ENCODE measurements at places on chromosomes 11 and 22.
A peak's percentile ranks its signal among the peaks of the same experiment; 100 is the strongest.

DNA sequence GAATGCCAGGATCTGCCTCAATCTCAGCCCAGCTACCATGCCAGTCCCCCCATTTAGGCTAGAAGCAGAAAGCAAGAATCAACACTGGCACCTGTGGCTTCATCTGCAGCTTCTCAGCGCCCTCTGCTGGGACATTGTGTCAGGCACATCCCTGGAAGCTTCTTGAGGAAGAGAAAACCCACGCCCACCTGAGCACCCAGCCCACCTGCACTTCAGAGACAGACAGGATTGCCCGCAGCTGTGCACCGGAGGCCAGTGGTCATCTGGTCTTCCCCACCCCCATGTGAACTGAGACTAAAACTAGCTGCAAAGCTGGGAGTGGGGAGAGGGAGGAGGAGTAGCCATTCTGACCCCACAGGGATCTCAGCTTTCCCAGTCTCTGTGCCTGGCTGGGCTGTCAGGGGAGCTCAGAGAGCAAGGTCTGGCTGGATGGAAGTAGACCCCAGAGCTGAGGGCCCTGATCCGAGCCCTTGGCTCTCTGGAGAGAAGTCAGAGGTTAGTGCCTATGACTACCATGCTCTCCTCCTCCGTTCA lies 66.8 kb downstream of the FEZ1 start:
- DNase-seq: no peak
- peak overlapping the region; percentile 37 for H3K27ac ChIP-seq
- H3K36me3 ChIP-seq: no peaks in the 10 kb centered on the region
- peaks cover 2% of the 10 kb centered on the region for H3K4me1 ChIP-seq
- no peak overlapping the region for H3K4me3 ChIP-seq

DNA sequence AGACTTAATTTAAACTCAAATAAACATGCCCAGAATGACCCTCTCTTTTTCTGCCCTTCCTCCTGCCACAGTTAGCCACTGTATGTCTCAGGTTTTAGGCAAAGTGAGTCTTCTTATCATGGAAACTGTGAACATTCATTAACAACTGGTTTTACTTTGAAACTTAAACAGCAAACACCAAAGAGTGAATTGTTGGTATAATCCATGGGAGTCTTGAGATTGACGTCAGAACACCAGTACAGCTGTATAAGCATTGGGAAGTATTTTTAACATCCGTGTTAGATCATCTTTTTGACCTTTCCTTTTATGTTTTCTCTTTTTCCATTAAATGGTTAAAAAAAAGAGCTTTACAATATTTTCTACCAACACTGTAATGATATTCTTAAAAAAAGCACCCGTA lies 38.9 kb downstream of the ARHGEF12 start:
- H3K4me1 ChIP-seq: no peaks in the 10 kb centered on the region
- no peak overlapping the region for H3K4me3 ChIP-seq
- peaks cover 11% of the 10 kb centered on the region for H3K27me3 ChIP-seq
- DNase-seq: no peak

- no peak for DNase-seq
- no peaks in the 10 kb centered on the region for H3K36me3 ChIP-seq
- no peak overlapping the region for H3K27ac ChIP-seq
- peaks cover 9% of the 10 kb centered on the region for H3K27me3 ChIP-seq
Measured at GRCh38 chr11:12066056-12066798, 44.2 kb upstream of the MICAL2 start.

GRCh38 chr22:33569018-33569417 lies 351.3 kb downstream of the LARGE1 start:
- no peak for DNase-seq
- H3K4me1 ChIP-seq: no peaks in the 10 kb centered on the region
- H3K4me3 ChIP-seq: no peak overlapping the region
- no peak overlapping the region for H3K27ac ChIP-seq
- no peaks in the 10 kb centered on the region for H3K36me3 ChIP-seq
- no peaks in the 10 kb centered on the region for H3K27me3 ChIP-seq

GRCh38 chr11:67780056-67780455 lies 105.6 kb upstream of the ALDH3B2 start:
- no peaks in the 10 kb centered on the region for H3K4me1 ChIP-seq
- H3K36me3 ChIP-seq: no peaks in the 10 kb centered on the region
- H3K27me3 ChIP-seq: peaks cover 20% of the 10 kb centered on the region
- H3K4me3 ChIP-seq: no peak overlapping the region

- H3K27me3 ChIP-seq: no peaks in the 10 kb centered on the region
- no peak overlapping the region for H3K4me3 ChIP-seq
- DNase-seq: no peak
- no peaks in the 10 kb centered on the region for H3K36me3 ChIP-seq
Measured at GRCh38 chr11:92536883-92537282, 312.3 kb downstream of the FAT3 start.

- H3K4me3 ChIP-seq: no peak overlapping the region
- no peaks in the 10 kb centered on the region for H3K4me1 ChIP-seq
- peaks cover 5% of the 10 kb centered on the region for H3K27me3 ChIP-seq
- no peak for DNase-seq
- H3K36me3 ChIP-seq: peaks cover 2% of the 10 kb centered on the region
Measured at GRCh38 chr22:49483946-49484345, 343.7 kb downstream of the BRD1 start.

DNA sequence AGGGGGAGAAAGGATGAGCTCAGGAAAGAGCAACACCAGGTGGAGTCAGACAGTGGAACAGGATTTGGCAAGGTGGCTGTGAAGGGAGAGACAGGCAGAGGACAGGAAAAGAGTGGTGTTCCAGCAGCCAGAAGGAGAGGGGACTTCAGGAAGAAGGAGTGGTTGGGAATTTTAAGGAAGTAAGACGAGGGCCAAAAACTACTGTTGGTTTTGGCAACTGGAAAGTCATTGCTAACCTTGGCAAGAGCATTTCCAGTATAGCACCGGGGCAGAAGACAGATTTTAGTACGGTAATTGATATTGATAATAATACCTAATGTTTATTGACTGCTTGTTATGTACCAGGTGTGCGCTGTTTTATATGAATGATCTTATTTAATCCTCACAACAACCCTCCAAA lies 15.4 kb upstream of the DDX6 start:
- H3K4me3 ChIP-seq: no peak overlapping the region
- no peaks in the 10 kb centered on the region for H3K36me3 ChIP-seq
- no peaks in the 10 kb centered on the region for H3K27me3 ChIP-seq
- no peak overlapping the region for H3K27ac ChIP-seq
- peaks cover 39% of the 10 kb centered on the region for H3K4me1 ChIP-seq
- no peak for DNase-seq

DNA sequence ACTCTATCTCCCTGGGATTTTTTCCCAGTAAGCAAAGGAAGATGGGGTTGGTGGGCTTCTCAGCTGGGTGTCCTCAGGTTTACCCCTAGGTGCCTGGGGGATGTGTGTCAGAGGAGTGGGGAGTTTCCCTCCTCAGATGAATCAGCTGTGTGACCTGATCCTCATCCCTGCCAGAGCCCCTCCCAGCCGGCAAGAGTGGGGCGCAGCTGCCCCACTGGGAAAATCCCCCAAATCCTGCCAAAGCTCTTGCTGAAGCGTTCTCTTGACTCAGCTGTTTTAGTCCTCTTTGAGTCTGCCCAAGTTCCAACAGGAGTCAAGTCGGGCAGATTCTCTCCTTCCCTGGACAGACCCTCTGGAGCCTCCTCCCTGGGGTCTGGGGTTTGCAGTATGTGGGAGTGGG lies 6.0 kb downstream of the C11orf68 start:
- no peaks in the 10 kb centered on the region for H3K27me3 ChIP-seq
- DNase-seq: no peak
- peaks cover 7% of the 10 kb centered on the region for H3K36me3 ChIP-seq
- H3K27ac ChIP-seq: no peak overlapping the region

DNA sequence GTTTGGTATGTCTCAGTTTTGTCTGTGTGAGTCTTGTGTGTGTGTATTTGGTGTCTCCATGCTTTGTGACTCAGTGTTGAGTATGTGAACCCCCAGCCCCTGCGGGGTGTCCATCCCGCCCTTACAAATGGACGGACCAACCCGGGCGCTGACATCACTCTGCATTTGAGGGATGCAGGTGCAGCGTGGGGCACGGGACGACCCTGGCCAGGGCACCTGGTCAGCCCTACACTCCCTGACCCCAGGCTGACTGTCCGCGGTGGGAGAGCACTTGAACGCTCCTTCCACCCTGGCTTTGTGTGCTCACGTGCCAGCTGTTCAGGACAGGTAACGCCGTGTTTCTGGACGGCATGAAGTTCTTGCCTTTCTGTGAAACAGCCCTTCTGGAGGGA lies 369.0 kb downstream of the BRD1 start:
- H3K27me3 ChIP-seq: peaks cover 5% of the 10 kb centered on the region
- DNase-seq: no peak
- peaks cover 4% of the 10 kb centered on the region for H3K4me1 ChIP-seq
- no peak overlapping the region for H3K27ac ChIP-seq
- no peak overlapping the region for H3K4me3 ChIP-seq

GRCh38 chr11:83583757-83584366 lies 297.7 kb upstream of the CCDC90B start:
- peaks cover 5% of the 10 kb centered on the region for H3K27me3 ChIP-seq
- H3K4me1 ChIP-seq: no peaks in the 10 kb centered on the region
- DNase-seq: no peak

- H3K4me1 ChIP-seq: peaks cover 47% of the 10 kb centered on the region
- peak overlapping the region; percentile 100 for H3K4me3 ChIP-seq
- H3K36me3 ChIP-seq: peaks cover 6% of the 10 kb centered on the region
- no peaks in the 10 kb centered on the region for H3K27me3 ChIP-seq
- DNase-seq: no peak
- peak overlapping the region; percentile 99 for H3K27ac ChIP-seq
Measured at GRCh38 chr11:66002648-66003225, 434 bp downstream of the BANF1 start.

DNA sequence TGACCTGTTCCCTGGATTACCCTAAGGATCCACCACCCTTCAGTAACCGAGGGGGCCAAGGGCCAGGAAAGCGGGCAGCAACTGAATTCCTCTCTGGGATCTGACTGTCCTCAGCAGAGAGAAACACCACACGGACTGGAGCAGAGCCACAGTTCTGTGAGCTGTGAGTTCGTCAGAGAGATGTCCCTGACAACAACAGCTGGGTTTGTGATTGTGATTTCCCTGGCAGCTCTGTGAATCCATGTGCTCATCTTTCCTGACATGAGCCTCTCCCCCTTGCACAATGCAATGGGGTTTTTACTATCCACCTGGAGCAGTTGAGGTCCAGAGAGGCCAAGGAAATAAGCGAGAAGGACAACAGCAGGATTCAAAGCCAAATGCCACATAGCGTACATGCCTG lies 69.4 kb upstream of the AMPD3 start:
- H3K36me3 ChIP-seq: peaks cover under 1% of the 10 kb centered on the region
- H3K27ac ChIP-seq: no peak overlapping the region
- H3K4me1 ChIP-seq: peaks cover 2% of the 10 kb centered on the region
- peaks cover 28% of the 10 kb centered on the region for H3K27me3 ChIP-seq

DNA sequence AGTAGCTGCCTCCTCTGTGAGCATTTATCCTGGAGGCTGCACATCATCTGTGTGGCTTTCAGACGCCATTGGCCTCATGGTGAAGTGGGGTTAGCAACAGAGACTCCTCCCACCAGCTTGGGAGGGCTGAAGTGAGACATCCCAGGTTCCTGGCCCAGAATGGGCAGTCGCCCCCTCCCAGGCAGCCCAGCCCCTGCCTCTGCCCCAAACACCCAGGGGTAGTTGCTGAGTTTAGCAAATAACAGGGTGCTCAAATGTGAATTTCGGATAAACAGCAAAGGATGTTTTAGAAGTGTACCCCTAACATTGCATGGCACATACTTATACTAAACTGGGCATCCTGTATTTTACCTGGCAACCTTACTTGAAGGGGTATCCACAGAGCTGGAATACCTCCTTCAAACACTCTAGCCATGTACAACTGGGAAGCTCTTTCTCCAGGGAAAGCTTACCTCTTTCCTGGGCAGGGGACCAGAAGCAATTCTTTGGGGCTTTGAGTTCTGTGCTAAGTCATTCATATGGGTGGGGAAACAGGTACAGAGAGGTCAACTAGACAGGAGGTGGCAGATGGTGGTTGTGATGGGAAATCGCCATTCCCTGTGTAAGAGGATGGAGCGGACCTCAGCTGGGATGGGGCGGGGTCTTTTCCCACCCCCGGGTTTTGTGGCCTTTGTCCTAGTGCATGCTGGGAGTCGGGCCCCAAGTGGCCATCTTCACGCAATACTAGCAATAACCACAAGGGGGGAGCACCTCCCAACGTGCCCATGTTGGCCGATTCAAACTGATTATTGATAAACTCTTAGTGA lies 19.3 kb downstream of the MTFP1 start:
- no peak overlapping the region for H3K27ac ChIP-seq
- H3K27me3 ChIP-seq: peaks cover 71% of the 10 kb centered on the region

- H3K4me3 ChIP-seq: no peak overlapping the region
- H3K27ac ChIP-seq: no peak overlapping the region
- H3K36me3 ChIP-seq: no peaks in the 10 kb centered on the region
Measured at GRCh38 chr11:47254386-47254785, 3.4 kb upstream of the NR1H3 start.

DNA sequence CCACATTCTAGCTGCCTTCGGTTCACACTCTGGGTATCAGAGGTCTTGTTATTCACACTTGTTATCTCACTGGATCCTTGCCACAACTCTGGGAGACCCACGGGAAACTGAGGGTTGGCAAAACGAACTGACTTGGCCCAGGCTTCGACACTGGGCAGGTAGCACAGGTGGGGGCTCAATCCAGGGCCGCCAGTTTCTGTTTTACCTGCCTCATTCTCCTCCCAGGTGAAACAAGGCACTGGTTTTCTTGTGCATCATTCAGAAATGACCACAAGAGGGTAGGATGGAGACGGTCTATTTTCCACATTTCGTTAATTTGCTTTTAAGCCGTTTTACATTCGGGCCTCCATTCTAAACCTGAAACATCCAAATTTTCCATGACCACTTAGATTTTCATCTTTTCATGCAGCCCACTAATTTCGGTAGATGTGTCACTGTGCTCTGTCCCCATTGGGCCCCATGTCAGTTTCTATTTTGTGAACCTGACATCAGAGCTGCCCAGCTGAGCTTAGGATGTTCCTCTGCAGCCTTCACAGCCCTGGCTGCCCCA lies 108.1 kb downstream of the KIAA1671 start:
- no peaks in the 10 kb centered on the region for H3K36me3 ChIP-seq
- H3K4me3 ChIP-seq: no peak overlapping the region
- peak overlapping the region; percentile 99 for H3K27ac ChIP-seq
- H3K27me3 ChIP-seq: no peaks in the 10 kb centered on the region

DNA sequence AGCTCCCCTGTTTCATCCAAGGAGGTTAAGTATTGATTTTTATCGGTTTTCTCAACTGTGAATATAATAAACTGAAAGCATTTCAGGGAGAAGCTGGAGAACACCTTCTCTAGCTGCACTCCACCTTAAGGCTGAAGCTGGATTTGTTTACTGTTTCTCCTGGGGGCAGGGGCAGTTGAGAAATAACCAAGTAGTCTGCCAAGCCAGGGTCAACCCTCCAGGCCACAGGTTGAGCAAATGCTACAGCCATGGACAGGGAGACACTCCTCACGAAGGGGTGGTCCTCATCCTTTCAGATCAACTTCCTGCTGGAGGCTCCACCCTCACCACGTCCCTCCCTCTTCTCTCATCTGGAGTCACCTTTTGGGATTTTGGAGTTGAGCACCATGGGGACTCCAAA lies at the start of gene TTC36:
Gene TTC36, plus strand, starts transcription at position 366 of the 400 bp plus-strand sequence. Its CDS starts 21 bp downstream, at position 387.
- peak within 1 kb of the TSS; percentile 74 for H3K27ac ChIP-seq
- peak within 1 kb of the TSS; percentile 45 for H3K4me3 ChIP-seq
- DNase-seq: no peak
- peaks cover 48% of the 10 kb centered on the region for H3K4me1 ChIP-seq
- peaks cover 3% of the 10 kb centered on the region for H3K36me3 ChIP-seq

GRCh38 chr11:98736833-98737232 lies 283.9 kb upstream of the CNTN5 start:
- no peak overlapping the region for H3K27ac ChIP-seq
- DNase-seq: no peak
- H3K4me1 ChIP-seq: no peaks in the 10 kb centered on the region
- H3K36me3 ChIP-seq: no peaks in the 10 kb centered on the region
- H3K4me3 ChIP-seq: no peak overlapping the region

- peak overlapping the region; percentile 97 for H3K4me3 ChIP-seq
- peak overlapping the region; percentile 99 for H3K27ac ChIP-seq
- no peaks in the 10 kb centered on the region for H3K27me3 ChIP-seq
- DNase-seq: no peak
- peaks cover 22% of the 10 kb centered on the region for H3K36me3 ChIP-seq
Measured at GRCh38 chr11:111879637-111879960, 258 bp downstream of the CFAP68 start.
